ENCODE measurements at places on chromosomes 2 and 18.

DNA sequence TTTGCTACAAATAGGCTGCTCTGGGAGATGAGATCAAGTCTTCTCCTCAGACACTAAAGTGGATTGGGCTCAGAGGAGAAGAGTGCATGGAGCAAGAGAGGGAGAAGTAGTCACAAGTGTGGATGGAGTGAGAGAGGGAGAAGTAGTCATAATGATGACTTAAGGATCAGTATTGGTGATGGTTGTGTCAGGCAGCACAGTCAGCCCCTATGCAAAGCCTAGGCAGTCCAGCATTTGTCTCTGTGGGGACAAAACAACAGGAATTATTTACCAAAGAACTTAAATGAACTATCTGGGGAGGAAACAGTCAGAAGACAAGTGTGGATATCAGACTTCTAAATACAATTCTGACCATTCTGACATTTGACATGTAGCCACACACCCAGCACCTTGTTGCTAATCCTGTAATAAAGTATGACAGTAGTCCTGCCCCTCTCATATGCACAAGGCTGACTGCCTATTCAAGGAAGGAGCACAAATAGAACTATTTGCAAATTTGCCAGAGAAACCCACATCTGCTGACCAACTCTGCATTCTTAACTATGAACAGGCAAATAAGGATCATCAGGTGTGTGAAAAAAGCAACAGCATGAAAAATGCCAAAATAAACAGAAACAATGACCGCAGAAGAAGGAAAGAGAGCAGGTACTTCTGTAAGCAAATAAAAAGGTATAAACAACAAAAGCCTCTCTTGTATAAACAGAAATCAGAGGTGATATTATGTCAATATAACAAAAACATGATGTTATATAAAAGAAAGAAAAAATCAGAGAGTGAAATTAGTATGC, 1597.9 kb upstream of the ACVR2A start:
- no peak for DNase-seq

DNA sequence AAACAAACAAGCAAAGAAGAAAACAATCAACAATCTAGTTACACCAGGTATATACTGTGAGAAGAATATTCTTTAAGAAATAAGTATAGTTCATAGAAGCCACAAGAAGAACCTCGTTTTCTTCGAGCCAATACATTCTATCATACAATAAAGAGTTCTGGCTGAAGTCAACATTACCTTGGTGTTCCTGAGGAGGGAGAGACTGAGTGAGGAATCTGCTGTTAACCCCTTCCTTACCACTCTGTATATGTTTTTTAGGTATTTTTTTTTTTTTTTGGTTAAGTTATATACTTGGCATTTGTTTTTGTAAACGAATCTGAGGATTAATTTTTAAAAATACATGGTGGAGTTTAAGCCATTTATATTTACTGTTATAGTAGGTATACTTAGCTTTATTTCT, 412.5 kb downstream of the NUP35 start:
- DNase-seq: no peak

GRCh38 chr2:53859206-53860181, at the start of gene GPR75:
Gene GPR75, minus strand, starts transcription at chr2:53859967. Its CDS starts 5,211 bp downstream, at chr2:53854756.
- DNase-seq: no peak

DNA sequence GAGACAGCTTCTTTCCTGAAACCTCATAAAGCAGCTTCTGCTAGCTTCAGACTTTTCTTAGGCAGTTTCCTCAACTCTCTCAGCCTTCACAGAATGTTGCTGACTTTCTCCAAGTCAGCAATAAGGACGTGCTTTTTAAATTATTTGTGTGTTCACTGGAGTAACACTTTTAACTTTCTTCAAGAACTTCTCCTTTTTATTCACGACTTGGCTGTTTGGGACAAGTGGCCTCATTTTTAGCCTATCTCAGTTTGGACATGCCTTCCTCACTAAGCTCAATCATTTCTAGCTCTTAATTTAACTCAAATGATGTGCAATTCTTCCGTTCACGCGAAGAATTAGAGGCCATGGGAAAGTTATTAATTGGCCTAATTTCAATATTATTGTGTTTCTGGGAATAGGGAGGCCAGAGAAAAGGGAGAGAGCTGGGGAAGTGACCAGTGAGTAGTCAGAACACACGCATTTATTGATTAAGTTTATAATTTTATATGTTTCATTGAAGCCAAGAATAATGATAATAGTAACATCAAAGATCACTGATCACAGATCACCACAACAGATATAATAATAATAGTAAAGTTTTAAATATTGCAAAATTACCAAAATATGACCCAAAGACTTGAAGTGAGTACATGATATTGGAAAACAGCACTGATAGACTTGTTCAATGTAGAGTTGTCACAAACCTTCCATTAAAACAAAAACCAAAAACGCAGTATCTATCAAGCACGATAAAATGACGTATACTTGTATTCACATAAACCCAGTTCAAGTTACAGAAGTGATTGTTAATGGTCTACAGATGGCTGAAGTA, 4.8 kb downstream of the REG1A start:
- no peak for DNase-seq

Data from AML-193 (cell line).